ENCODE measurements at places on chromosomes 1 and 21. TPM values are rescaled to one million over a fixed set of nuclear protein-coding genes. Genes with fewer than 3 reads are reported as not detected.

- DNase-seq: no peak
Measured at GRCh38 chr1:75985827-75986226, 53.6 kb upstream of the ASB17 start.

- DNase-seq: no peak
Measured at GRCh38 chr1:220386494-220387195, 114.4 kb upstream of the RAB3GAP2 start.

DNA sequence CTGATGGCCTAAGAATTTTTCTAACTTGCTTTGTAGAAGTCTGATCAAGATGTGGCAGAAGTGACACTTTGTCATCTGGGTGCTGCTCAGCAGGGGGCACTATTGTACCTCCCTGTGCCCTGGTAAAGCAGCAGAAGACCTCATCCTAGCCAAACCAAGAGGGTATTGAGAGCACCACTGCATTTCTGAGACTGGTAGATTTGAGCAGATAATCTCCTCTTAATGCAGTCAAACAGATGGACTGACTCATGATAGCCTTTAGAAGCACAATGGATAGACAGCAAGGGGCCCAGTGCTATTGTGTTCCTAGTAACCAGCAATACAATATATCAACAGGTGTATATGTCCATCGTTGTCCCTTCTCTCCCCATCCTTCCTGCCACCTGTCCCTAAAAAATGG, 5.7 kb downstream of the TPM3 start:
- peak; percentile 79 for DNase-seq

GRCh38 chr1:153262070-153262366, 2.5 kb downstream of the LORICRIN start:
- DNase-seq: peak; percentile 4

USH2A gene
- polyA plus RNA-seq: 0.03 TPM

SPATA45 gene
- polyA plus RNA-seq: not detected

TRIM17 gene
- 1.4 TPM for polyA plus RNA-seq
